D341Med (cell line): ENCODE measurements at places on chromosomes 2 and 18.

GRCh38 chr2:230268606-230269243 is 43.2 kb downstream of the SP140 start:
- no peak for DNase-seq

GRCh38 chr2:136132825-136133155 is 14.8 kb upstream of the CXCR4 start:
- DNase-seq, result no peak

DNA sequence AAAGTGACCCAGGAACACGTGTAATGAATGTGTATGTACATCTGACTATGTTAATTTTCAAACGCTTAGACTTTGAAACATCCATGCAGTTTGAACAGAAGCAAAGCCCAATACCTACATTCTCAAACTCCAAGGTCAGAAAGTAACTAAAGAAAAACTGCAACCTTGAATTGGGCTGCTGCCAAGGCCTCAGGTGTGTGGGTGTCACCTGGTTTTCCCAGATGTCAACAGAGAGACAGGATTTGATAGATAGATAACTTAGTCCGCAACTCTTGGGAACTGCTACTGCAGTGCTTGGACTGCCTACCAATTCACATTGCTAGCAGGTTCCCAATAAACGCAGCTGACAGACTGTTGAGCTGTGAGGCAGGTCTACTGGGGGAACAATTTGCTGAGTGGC is 78.7 kb upstream of the PAPOLG start:
- no peak for DNase-seq

GRCh38 chr2:70532244-70532935 is 21.2 kb downstream of the TGFA start:
- DNase-seq, result no peak

DNA sequence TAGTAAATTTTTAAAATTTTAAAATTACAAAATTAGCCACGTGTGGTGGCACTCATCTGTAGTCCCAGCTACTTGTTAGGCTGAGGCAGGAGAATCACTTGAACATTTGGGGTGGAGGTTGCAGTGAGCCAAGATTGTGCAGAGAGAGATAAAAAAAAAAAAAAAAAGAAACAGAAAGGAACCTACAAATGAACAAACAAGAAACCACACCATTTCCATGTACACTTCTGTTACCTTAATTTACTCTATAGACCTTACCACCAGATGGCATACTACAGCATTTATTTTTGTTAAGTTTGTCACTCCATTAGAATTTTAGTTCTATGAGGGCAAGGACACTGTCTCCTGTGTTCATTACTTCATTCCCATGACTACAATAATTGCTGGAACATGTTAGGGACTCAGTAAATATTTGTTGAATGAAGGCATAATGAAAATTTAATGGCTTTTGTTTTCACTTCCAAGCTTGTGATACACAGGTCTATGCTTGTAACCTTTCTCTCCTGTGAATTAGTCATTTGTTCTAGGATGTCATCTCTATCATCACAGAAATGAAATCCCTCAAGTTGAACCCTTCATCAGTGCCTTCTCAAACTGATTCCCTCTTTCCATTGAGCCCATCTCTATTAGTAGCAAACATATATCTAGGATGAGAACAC is 76.0 kb downstream of the ARHGAP15 start:
- DNase-seq, result no peak

DNA sequence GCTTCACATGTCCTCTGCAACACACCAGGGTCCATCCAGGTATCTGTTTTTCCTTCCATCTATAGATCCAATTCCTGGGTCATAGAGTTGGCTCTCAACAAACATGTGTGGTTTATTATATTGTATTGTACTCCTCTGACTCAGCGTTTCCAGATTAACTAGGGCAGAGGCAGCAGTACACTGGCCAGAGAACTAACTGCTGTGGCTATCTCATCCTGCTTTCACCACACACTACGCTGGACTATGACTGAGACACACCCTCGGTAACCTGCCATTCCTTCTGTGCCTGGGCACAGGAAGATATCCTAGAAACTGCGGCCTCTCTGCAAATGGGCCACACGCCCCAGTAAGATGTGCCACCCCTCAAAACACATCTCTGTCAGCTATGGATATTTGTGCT is 159.8 kb upstream of the STK17B start:
- no peak for DNase-seq

- DNase-seq, result no peak
Observed at GRCh38 chr2:99569386-99569785, 79.6 kb upstream of the REV1 start.

GRCh38 chr2:213220967-213221603 is 63.2 kb upstream of the SPAG16 start:
- DNase-seq, result no peak

GRCh38 chr2:15780912-15781574 is 159.3 kb upstream of the MYCN start:
- no peak for DNase-seq

- DNase-seq, result no peak
Observed at GRCh38 chr2:129056309-129056958, 737.8 kb upstream of the HS6ST1 start.

GRCh38 chr2:2566396-2567323 is 235.6 kb upstream of the MYT1L start:
- no peak for DNase-seq
